ENCODE measurements at places on chromosomes 5 and 9.

DNA sequence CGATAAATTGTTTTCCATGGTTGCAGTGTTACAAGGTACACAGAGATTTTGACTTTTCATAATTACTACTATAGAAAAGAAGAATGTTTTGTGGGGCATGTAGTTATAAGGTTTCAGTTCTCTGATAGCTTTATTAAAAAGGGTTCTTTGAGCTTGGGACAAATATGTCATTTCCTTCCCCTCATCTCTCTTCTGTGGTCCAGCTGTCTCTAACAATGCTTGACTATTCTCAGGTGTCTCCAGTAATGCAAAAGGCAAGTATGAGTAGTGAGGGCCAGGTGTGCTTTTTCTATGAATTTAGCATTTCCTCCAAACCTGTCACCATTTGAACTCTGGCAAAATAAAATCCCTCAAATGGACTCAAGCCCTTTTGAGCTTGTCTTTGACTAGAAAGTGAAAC is 84.3 kb downstream of the SLF1 start:
- DNase-seq, result no peak

DNA sequence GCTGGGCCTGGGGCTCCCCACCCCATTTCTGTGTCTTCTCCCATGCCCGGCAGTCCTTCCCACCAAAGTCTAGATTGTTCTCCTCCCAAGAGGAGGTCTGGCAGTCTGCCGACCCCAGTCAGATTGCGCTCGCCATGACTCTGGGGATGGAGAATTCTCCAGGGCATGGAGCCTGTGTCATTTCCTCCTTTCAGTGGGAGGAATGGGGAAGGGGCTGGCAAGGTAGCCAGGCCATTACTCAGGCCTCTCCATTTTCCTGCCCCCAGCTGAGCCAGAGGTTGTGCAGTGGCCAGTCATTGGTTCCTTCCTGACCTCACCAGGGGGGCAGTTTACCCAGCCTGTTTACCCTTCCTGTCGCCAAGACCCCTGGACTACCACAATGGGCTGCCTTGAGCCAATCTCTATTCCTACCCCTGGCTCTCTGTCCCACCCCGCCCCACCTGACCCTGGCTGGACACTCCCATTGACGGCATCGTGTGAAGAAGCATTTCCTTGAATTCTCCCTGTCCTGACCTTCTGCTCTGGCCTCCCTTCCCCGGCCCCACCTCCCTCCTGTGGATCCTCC is 628 bp downstream of the SYNPO start:
- no peak for DNase-seq

- no peak for DNase-seq
These were observed 57.3 kb upstream of the WWC1 start for GRCh38 chr5:168234133-168234532.

GRCh38 chr9:19464764-19465585 is 56.2 kb downstream of the ACER2 start:
- DNase-seq, result peak; percentile 49

DNA sequence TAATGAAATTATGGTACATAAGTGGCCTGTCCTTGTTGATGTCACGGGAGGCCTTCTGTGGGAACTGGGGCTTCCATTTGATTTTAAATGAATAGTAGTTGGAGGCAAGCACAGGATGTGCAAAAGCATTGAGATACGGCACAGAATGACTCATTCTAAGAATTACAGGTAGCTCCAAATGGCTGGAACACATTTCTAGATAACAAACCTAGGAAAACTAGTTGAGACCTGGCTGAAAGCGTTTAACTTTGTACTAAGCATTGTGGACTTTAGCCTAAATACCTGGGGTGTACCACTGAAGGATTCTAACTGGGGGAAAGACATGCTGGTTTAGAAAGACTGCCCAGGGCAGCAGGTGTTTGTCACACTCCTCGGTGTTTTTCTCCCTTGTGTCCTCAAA is 9.4 kb downstream of the SKP2 start:
- no peak for DNase-seq

DNA sequence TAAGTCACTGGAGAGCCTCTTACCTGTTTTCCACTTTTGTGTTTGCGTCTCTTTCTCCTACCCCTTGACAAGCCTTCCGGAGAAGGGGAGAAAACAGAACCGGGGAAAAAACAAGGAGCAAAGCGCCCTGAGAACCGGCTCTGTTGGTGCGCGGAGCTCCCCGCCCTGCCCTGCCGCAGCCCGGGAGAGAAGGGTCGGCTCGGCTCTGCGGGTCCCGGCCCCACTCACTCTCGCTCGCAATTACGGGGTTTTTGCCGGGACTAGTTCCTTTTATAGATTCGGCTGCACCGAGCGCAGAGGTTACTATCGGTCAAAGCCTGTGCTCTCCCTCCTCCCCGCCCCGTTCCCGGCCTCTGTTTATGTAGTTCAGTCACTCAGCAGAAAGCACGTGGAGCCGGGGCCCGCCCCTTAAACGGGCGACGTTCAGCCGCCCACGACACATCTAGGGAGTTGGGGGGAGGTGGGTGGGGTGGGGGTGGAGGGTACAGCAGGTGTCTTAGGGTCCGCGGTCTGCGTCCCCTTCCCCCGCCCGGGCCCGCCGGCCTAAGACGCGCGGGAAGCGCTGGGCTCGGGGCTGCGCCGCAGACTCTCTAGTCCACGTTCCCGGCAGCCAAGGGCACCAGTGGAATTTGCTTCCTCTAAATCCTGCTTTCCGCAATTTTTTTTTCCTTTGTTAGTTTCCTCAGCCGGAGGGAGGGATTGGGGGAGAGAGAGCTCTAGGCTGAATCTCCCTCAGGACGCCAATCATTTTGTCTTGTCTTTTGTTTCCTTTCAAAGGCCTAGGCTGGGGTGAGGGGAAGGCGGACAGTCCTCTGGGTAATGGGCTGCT is at the start of gene ABCA1:
Gene ABCA1, minus strand, starts transcription at position 244 of the 829 bp plus-strand sequence. CDS start 24,476 bp downstream, outside the sequence.
- DNase-seq, result peak; percentile 34

DNA sequence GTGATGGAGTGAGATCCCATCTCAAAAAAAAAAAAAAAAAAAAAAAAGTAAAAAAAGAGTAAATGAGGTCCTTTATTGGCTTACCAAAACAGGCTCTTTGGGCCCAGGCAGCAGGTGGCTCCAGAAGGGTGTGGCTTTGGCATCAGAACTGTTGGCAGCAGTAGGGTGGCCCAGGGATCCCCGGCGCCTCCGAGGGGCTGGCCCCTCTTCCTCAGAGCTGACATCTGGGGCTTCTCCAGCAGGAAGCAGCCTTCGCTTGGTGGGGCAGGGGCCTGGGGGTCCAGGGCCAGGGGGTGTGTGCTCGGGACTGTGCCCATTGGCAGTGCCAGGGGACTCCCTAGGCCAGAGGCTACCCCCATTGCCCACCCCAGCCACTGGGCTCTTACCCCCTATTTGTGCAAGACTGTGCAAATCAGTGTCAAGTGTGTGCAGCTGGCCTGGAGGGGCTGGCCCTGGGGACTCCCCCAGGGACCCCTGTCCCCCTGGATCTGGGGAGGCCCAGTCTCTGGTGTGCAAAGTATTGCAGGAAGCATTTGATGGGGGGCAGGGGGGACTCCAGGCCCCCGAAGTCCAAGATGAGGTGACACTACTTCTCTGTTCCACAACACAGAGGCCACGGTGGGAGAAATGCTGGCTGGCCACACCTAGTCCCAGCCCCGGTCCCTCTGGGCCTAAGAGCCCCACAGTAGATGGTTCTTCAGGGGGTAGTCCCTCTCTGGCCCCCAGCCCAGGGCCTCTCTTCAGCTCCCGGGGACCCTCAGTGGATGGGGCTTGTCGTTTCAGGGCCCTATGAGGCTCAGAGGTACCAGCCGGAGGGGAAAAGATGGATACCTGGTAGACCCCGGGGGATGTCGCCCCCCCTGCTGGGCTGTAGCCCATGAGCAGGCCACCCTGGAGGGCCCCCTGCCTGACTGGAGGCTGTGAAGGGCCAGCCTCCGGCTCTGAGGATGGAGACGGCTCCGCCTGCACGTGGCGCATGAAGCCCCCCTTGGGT is 4.7 kb upstream of the STOML2 start:
- no peak for DNase-seq

DNA sequence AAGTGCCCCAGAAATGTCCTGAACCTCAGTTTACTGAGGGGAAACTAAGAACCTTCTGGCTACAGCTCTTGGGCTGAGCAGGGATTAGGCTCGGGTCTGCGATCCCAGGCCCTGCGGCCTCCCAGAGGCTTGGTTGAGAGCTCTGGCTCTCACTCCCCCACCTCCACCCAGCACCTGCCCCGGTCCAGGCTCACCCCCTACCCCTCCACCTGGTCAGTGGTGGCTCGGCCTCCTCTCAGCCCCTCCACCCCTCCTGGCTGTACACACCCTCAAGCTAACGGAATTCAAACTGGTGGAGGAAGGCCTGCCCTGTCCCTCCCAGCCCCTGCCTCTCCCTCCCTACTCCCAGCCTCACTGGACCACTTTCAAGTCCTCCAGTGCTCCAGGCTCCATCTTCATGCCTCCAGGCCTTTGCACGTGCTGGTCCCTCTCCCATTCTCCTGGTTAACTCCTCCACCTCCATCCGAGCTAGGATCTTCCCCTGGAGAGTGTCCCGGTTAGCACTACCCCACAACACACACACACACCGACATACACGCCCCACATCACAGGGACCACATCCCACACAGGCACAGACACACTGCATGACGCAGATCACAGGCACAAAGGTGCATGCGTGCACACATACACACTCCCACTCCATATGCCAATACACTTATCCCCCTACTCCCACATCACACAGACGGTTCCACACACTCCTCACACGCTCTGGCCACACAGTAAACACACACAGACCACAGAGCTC is 130.9 kb downstream of the C9orf50 start:
- DNase-seq, result peak; percentile 48

GRCh38 chr5:42719034-42719433 is 37.6 kb upstream of the CCDC152 start:
- DNase-seq, result no peak

- DNase-seq, result no peak
These were observed 48.4 kb upstream of the GNE start for GRCh38 chr9:36306471-36307306.

DNA sequence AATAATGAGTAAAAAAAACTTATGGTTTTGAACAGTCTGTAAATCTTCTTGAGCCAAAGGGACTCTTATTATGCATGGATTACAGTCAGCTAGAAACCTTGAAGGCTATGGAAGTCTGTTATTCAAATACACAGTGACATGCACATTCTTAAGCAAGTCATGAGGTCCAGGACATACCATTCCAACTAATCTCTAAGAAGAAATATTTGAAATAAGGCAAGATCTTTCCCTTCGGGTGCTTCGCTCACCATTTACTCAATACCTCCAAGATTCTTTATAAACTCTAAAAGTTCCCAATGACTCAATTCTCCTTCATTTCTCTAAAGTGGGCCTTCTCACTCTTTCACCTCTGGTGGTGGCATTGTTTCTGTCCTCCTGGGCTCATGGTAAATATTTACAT is 811.0 kb downstream of the NR2F1-AS1 start:
- DNase-seq, result no peak

- DNase-seq, result no peak
These were observed 30.0 kb downstream of the STRBP start for GRCh38 chr9:123238365-123238764.

Measured in activated naive CD4-positive, alpha-beta T cell (primary cell).